ENCODE measurements at places on chromosomes 7 and 10. TPM values are rescaled to one million over a fixed set of nuclear protein-coding genes. Genes with fewer than 3 reads are reported as not detected.

GRCh38 chr10:34549953-34550352 lies 265.1 kb downstream of the PARD3 start:
- H3K4me1 ChIP-seq, result no peaks in the 10 kb centered on the region
- no peak overlapping the region for H3K4me3 ChIP-seq
- no peak for DNase-seq
- H3K27ac ChIP-seq, result no peak overlapping the region
- H3K27me3 ChIP-seq, result no peaks in the 10 kb centered on the region

- peaks cover 12% of the 10 kb centered on the region for H3K4me1 ChIP-seq
- H3K4me3 ChIP-seq, result peak overlapping the region; percentile 73
- peaks cover 7% of the 10 kb centered on the region for H3K36me3 ChIP-seq
- H3K27me3 ChIP-seq, result peaks cover 50% of the 10 kb centered on the region
Measured at GRCh38 chr7:128350708-128351295, 7.1 kb upstream of the RBM28 start.

- H3K27me3 ChIP-seq, result peaks cover 9% of the 10 kb centered on the region
- H3K4me3 ChIP-seq, result no peak overlapping the region
- no peak overlapping the region for H3K27ac ChIP-seq
- H3K36me3 ChIP-seq, result no peaks in the 10 kb centered on the region
Measured at GRCh38 chr7:148575640-148576411, 14.7 kb upstream of the C7orf33 start.

- H3K36me3 ChIP-seq, result no peaks in the 10 kb centered on the region
- H3K4me1 ChIP-seq, result peaks cover 10% of the 10 kb centered on the region
- peak overlapping the region; percentile 97 for H3K27ac ChIP-seq
- no peaks in the 10 kb centered on the region for H3K27me3 ChIP-seq
Measured at GRCh38 chr7:66845379-66846095, 75.5 kb upstream of the TMEM248 start.

DNA sequence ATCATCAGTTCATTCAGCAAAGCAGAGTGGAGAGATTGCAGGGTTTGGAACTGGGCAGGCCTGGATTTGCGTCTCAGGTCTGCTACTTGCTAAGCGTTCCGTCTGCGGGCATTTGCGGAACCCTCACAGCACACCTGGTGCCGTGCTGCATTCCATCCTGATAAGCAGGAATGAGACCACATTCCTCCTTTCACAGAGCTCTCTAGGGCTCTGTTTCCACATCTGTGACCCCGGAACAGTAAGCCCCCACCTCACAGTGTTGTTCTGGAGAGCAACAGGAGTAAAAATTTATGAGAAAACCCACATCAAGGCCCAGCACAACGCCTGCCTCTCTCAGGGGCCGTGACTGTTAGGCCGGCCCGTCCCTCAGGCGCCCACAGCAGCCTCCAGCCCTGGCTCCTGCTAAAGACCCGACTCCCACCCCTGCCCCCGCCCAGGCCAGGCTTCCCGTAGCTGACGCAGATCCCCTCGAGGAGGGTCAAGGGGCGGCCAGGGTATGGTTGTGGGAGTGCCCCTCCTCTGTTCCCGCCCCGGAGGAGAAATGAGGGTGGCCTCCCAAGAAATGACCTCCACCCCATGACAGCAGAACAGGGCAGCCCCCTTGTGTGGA lies 128.9 kb downstream of the RGS10 start:
- no peak overlapping the region for H3K27ac ChIP-seq
- H3K27me3 ChIP-seq, result no peaks in the 10 kb centered on the region
- H3K4me1 ChIP-seq, result peaks cover 5% of the 10 kb centered on the region
- DNase-seq, result no peak

DNA sequence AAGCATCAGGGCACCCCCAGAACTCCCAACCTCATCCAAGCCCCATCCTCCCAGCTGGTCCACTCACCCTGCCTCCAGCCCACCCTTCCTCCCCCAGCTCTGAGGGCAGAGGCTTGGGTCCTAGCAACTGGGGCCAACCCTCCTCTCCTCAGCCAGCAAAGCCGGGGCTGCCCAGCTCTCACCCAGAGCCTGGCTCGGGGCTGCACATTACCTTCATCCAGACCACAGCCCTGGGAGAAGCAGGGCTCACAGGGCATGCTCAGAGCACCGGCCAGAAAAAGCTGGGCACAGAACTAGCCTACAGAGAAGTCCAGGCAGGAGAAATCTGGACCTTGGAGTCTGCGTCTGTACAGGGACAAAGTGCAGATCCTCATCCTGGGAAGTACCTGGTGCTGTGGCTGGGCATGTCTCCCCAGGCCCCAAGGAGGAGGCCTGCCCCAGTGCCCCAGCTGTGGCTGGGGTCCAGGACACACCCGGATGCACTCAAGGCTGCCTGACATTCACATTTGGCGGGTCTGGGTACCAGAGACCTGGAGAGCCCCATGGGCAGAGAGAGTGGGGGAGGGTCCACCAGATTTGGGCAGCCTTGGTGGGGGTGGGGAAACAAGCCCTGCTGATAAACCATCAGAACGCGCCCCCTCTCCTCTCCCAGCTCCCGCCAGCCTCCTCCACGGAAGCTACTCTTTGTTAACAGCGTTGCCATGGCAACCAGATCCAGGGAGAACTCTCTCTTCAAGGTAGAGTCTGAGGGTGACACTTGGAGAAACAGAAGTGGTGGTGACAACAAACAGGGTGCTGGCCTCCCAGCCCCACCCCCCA lies 5.1 kb downstream of the RASGEF1A start:
- peak overlapping the region; percentile 51 for H3K27ac ChIP-seq
- H3K36me3 ChIP-seq, result no peaks in the 10 kb centered on the region
- no peak for DNase-seq
- H3K4me1 ChIP-seq, result peaks cover 21% of the 10 kb centered on the region
- peaks cover 5% of the 10 kb centered on the region for H3K27me3 ChIP-seq

- H3K4me1 ChIP-seq, result peaks cover 52% of the 10 kb centered on the region
- H3K27ac ChIP-seq, result no peak overlapping the region
- H3K27me3 ChIP-seq, result no peaks in the 10 kb centered on the region
- no peak overlapping the region for H3K4me3 ChIP-seq
- H3K36me3 ChIP-seq, result no peaks in the 10 kb centered on the region
Measured at GRCh38 chr7:38902449-38902848, 6.5 kb downstream of the VPS41 start.

DNA sequence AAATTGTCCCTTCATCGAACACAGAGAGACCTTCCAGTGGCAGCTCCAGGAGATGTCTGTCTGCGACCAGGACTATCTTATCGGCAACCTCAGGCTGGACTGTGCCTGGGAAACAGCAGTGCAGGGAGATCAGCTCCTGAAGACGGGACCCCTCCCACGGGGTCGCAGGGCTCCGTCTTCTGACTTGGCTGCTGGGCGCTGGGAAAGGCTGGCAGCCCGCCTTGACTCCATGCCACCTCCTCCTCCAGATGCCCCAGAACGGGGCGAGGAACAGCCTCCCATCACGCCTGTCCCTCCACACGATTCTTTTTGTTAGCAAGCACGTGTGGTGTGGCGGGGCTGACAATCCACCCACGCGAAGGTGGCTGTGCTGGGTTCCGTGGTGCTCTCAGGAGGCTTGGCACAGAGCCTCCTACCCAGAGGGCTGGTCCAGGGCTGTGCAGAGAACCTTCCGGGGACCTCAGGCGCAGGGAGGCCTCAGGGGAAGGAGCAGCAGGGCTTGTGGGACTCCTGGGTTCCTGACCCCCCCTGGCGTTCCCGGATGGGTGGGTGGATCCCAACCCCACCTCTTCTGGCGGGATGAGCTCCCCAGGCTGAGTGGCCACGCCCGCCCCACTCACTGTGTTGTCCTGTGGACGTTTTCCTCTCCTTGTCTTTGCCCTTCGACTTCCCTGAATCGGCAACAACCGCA lies 47.6 kb upstream of the NKX6-2 start:
- DNase-seq, result no peak
- H3K36me3 ChIP-seq, result no peaks in the 10 kb centered on the region
- H3K27ac ChIP-seq, result no peak overlapping the region
- H3K27me3 ChIP-seq, result peaks cover 19% of the 10 kb centered on the region

GRCh38 chr10:43427166-43427825 lies 9.6 kb upstream of the ZNF487 start:
- H3K36me3 ChIP-seq, result no peaks in the 10 kb centered on the region
- no peak overlapping the region for H3K4me3 ChIP-seq
- no peak for DNase-seq
- peaks cover 5% of the 10 kb centered on the region for H3K4me1 ChIP-seq
- H3K27ac ChIP-seq, result peak overlapping the region; percentile 65

GRCh38 chr7:89681448-89681847 lies 472.8 kb upstream of the STEAP1 start:
- H3K4me3 ChIP-seq, result no peak overlapping the region
- no peak overlapping the region for H3K27ac ChIP-seq
- H3K36me3 ChIP-seq, result no peaks in the 10 kb centered on the region

- peaks cover 13% of the 10 kb centered on the region for H3K4me1 ChIP-seq
- no peaks in the 10 kb centered on the region for H3K27me3 ChIP-seq
- no peak for DNase-seq
- no peak overlapping the region for H3K4me3 ChIP-seq
Measured at GRCh38 chr7:37220664-37221063, 228.0 kb downstream of the ELMO1 start.

GRCh38 chr7:17516771-17517170 lies 218.3 kb downstream of the AHR start:
- no peaks in the 10 kb centered on the region for H3K27me3 ChIP-seq
- no peak overlapping the region for H3K4me3 ChIP-seq
- peaks cover 2% of the 10 kb centered on the region for H3K4me1 ChIP-seq
- H3K27ac ChIP-seq, result no peak overlapping the region
- no peak for DNase-seq
- H3K36me3 ChIP-seq, result no peaks in the 10 kb centered on the region

GRCh38 chr7:73770002-73770859 lies at the start of gene CLDN3:
TSS of gene CLDN3 (minus strand) at chr7:73770270. CDS start at chr7:73770049, 221 bp downstream.
- H3K36me3 ChIP-seq, result peaks cover 3% of the 10 kb centered on the region
- peak within 1 kb of the TSS; percentile 76 for H3K4me3 ChIP-seq
- H3K27me3 ChIP-seq, result peaks cover 62% of the 10 kb centered on the region
- no peak within 1 kb of the TSS for H3K27ac ChIP-seq
- H3K4me1 ChIP-seq, result peaks cover 8% of the 10 kb centered on the region

DNA sequence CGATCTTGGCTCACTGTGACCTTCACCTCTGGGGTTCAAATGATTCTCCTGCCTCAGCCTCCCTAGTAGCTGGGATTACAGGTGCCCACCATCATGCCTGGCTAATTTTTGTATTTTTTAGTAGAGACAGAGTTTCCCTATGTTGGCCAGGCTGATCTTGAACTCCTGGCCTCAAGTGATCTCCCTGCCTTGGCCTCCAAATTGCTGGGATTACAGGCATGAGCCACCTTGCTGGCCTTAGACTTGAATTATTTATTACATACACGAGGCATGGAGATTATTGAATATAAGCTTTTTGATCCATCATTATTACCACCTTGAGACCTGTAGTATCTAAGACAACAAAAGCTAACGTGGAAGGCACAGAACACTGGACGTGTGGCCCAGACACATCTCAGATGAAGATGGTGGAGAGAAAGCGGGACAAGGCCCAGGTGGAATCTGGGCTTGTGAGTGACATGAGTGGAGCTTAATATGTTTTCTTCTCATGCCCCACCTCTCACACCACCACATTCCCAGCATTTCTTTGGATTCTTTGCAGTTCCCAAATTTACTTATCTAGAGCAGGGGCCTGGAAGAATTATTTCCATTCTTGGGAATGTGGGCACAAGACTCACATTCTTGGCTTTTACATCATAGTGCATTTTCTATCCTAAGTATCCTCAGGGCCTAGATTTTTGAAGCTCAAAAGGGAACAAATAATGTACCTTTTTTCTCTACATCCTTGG lies 76.6 kb downstream of the SUGCT start:
- DNase-seq, result no peak
- H3K27me3 ChIP-seq, result no peaks in the 10 kb centered on the region
- H3K27ac ChIP-seq, result no peak overlapping the region
- H3K4me3 ChIP-seq, result no peak overlapping the region

GRCh38 chr7:85529201-85529600 lies 342.3 kb upstream of the SEMA3D start:
- DNase-seq, result no peak
- H3K36me3 ChIP-seq, result no peaks in the 10 kb centered on the region
- no peak overlapping the region for H3K27ac ChIP-seq
- no peaks in the 10 kb centered on the region for H3K27me3 ChIP-seq

DNA sequence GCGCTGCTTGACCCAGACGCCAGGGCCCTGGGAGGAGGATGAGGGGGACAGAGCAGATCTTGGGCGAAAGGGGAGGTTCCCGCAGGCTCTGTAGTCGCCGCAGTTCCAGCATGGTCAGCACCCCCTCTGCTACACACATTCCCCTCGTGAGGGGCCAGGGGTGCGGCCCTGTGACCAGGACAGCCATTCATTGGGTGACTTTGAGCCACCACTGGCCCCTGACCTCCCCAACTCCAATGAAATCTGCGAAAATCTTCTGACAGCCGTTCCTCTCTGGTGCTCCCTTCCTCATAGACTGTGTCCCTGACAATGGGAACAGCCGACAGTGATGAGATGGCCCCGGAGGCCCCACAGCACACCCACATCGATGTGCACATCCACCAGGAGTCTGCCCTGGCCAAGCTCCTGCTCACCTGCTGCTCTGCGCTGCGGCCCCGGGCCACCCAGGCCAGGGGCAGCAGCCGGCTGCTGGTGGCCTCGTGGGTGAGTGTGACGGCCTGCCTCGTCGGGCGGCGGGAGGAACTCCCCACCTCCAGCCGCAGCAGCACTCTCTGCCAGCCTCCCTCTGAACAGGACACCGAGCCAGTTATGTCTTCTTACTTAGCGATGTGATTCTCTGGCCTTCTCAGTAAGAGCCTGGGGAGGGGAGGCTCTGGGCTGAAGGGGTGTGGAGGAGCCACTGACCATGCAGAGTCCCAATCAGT lies 825 bp downstream of the TMEM176A start:
- H3K36me3 ChIP-seq, result peaks cover 6% of the 10 kb centered on the region
- DNase-seq, result no peak
- peaks cover 48% of the 10 kb centered on the region for H3K27me3 ChIP-seq
- no peak overlapping the region for H3K27ac ChIP-seq

- no peak overlapping the region for H3K27ac ChIP-seq
- no peaks in the 10 kb centered on the region for H3K27me3 ChIP-seq
- no peak overlapping the region for H3K4me3 ChIP-seq
- no peak for DNase-seq
- no peaks in the 10 kb centered on the region for H3K36me3 ChIP-seq
Measured at GRCh38 chr7:81776948-81777630, 7.2 kb upstream of the HGF start.

- H3K27me3 ChIP-seq, result no peaks in the 10 kb centered on the region
- DNase-seq, result no peak
- H3K4me1 ChIP-seq, result no peaks in the 10 kb centered on the region
- H3K27ac ChIP-seq, result no peak overlapping the region
Measured at GRCh38 chr7:42611961-42612360, 299.9 kb downstream of the C7orf25 start.

- H3K36me3 ChIP-seq, result no peaks in the 10 kb centered on the region
- peaks cover 23% of the 10 kb centered on the region for H3K27me3 ChIP-seq
- H3K4me1 ChIP-seq, result no peaks in the 10 kb centered on the region
- no peak for DNase-seq
Measured at GRCh38 chr10:133616371-133617130, 10.0 kb downstream of the FRG2B start.

The CDH23 gene
- total RNA-seq, result 9.0 TPM

The FRMD4A gene
- total RNA-seq, result 2.7 TPM

The PAX4 gene
- not detected for total RNA-seq

The OR2A5 gene
- not detected for total RNA-seq

The TRUB1 gene
- total RNA-seq, result 10.5 TPM

The ALOX5 gene
- total RNA-seq, result 66.6 TPM
